T-helper 9 cell (primary cell): ENCODE measurements at places on chromosomes 16 and 17.

GRCh38 chr17:52938623-52939230 is 780.2 kb upstream of the CA10 start:
- DNase-seq: no peak

DNA sequence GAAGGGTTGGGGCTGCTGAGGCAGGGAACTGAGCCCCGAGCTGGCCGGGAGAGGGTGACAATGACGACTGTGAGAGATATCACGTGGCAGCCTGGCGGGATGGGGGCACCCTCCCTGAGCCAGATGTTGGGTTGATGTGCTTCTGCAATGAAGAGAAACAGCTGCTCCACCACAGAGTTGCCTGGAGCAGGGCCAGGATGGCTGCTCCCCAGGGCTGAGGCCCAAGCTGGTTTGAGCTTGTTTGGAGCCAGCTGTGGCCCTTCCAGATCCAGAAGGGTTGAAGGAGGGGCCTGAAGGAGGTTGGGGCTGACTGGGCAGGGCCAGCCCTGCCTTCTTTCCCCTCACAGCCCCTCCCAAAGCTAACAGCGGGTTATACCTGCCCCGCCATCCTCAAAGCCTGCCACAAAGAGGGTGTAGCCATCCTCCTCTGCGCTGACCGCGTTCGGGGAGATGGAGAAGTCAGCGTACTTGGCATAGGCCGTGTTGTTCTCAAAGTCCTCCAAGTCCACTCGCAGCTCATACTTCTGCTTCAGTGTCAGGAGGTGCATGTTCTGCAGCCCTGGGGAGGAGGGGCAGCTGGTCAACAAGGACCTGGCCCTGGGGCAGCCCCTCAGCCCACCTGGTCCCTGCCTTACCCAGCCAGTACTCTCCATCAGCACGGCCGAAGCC is 2.1 kb downstream of the MFAP4 start:
- DNase-seq: no peak

DNA sequence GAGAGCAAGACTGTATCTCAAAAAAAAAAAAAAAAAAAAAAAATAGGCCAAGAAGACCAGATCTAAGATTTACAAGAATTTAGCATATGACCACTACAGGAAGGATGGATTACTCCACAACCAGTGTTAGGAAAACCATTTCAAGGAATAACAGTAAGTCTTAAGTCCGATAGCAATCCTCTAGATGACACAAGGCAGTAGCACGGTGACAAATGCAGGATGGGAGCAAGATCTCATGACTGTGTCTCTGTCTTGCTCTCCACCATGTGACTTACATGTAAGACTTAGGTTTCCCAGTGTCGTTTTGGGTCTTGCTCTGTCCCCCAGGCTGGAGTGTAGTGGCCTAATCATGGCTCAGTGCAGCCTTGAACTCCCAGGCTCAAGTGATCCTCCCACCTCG is 27.8 kb downstream of the C16orf96 start:
- DNase-seq: no peak

DNA sequence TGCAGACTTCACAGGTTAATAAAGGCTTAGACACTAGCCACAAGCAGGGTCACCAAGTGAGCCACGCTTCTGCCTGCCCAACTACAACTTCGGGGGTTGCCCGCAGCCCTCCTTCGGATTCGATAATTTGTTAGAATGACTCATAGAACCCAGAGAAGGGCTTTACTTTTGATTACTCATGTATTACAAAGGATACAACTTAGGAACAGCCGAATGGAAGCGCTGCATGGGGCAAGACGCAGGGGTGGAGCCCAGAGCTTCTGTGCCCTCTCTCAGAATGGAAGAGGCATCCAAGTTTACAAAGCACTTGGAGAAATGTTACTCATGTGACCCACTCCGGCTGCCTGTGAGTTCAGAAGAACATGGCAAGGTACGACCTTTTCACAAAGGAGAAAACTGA is 7.5 kb upstream of the CDH5 start:
- no peak for DNase-seq

- no peak for DNase-seq
These were observed 24.8 kb downstream of the RANBP10 start for GRCh38 chr16:67781565-67781921.

DNA sequence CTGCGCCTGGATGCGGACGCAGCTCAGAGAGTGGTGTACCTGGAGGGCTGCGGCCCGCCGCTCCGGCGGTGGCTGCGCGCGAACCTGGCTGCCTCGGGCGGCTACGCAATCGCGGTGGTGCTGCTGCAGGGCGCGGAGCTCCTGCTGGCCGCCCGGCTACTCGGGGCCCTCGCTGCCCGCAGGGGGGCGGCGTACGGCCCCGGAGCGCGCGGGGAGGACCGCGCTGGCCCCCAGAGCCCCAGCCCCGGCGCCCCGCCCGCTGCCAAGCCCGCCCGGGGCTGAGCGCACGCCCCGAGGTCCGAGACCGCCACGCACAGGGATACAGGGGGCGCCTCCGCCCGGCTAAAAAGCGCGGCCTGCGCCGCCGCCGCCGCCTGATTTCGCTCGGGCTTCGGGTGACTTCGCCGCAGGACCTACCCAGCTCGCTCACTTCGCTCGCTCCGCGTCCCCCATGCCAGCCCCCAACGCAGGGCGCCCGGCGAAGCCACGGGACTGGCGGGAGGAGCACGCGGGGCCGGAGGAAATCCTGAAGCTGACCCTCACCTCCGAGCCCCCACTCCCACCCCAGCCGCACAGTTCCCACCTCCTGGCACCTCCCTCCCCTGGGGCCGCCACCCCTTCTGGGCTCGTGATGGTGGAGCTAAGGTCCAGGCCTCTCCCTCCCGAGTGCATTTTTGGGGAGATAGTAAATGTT is 8.2 kb downstream of the PDE6G start:
- DNase-seq: no peak

- DNase-seq: no peak
These were observed 42.4 kb downstream of the C16orf95 start for GRCh38 chr16:87274794-87275193.

- no peak for DNase-seq
These were observed 14.7 kb downstream of the PMM2 start for GRCh38 chr16:8812162-8812843.

GRCh38 chr17:77208856-77209255 is 68.1 kb downstream of the SEC14L1 start:
- no peak for DNase-seq

DNA sequence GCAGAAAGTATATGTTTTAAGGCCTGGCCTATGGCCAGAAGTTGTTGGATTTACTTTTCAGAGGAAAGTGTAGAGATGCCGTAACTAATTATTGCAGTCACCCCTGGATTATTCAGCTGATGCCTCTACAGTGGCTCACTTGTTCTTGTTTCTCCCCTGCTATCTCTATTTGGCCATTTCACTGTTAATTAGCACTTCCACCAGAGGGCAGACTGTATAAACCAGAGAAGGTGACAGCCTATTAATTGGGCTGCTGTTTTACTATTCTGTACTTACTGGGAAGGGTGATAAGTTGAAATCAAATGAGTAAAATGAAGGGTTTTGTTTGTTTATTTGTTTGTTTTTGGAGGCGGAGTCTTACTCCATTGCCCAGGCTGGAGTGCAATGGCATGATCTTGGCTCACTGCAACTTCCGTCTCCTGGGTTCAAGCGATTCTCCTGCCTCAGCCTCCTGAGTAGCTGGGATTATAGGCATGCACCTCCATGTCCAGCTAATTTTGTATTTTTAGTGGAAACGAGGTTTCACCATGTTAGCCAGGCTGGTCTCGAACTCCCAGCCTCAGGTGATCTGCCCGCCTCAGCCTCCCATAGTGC is 66.0 kb downstream of the CDK12 start:
- DNase-seq: no peak

GRCh38 chr17:34883106-34884000 is 77.9 kb downstream of the CCT6B start:
- DNase-seq: no peak

- no peak for DNase-seq
These were observed 10.0 kb upstream of the KATNB1 start for GRCh38 chr16:57725554-57725953.

- DNase-seq: no peak
These were observed 4.8 kb upstream of the MAPT start for GRCh38 chr17:45889579-45889978.

DNA sequence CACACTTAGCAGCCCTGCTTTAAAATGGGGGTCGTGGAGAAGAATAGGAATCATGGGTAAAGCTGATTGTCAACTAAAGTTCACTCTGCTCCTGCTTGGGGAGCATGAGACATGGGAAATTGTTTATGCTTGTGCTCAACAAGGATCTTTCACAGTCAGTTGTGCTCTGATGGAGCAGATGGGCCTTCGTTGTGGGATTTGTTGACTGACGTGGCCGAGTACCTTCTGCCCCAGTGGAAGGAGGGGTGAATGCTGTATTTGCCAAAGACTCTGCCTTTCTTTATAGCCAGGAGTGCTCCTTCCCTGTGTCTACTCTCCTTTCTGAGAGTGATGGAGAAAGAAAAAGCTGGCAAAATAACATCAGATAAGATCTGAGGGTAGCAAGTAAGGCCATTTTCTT is 11.4 kb downstream of the ARSG start:
- no peak for DNase-seq

- no peak for DNase-seq
These were observed 121.8 kb upstream of the MED13 start for GRCh38 chr17:62186841-62187240.

- DNase-seq: no peak
These were observed 893 bp downstream of the HCFC1R1 start for GRCh38 chr16:3022684-3023414.

DNA sequence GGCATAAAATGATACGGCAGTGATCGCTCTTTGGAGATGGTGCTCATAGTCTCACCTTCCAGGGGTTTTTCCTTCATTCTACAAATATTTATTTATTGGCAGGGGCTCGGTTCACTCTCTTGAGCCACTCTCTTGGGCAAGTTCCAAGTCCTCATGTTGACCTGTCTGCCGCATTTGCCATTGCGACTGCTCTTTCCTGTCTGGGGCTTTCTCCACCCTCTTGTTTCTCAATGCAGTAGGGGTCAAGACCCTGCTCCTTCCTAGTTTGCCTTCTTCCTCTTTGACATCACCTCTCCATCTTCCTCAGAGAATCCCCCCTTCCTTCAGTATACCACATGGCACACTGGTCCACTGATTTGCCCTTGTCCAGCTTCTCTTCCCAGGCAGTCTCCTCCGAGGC is 21.9 kb upstream of the LRRC75A start:
- no peak for DNase-seq

DNA sequence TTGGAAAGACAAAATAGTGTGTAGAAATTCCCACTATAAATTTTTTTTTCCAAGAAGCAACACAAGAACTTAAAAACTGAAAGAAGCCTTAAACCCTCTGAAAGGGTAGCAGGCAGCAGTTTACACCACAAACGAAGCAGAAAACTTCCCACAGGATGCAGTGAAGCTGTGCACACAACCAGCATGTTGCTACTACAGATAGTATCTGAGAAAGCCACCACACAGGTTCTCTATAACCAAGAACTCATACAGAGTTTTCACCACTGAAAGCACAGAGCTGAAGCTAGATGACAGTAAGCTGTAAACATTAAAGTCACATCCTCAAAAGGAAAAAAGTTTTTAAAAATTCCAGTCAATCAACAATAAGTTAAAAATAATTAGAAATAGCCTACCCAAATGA is 333.6 kb upstream of the MON1B start:
- DNase-seq: no peak

DNA sequence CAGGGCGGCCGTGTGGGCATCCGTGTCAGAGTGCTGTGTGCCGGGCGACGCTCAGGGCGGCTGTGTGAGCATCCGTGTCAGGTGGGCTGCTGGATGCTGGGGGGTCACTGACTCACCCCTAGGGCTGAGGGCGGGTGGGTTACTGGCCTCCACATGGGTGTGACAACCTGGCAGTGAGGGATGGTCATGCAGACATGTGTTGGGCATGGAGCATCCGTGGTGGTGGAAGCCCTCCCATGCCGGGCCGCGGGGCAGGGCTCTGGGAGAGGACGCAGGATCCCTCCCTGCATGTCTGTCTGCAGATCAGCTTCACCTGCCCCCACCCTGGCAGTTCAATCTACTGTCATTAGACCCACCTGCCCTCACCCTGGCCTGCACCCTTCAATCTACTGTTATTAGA is 56.3 kb downstream of the METRNL start:
- DNase-seq: no peak

DNA sequence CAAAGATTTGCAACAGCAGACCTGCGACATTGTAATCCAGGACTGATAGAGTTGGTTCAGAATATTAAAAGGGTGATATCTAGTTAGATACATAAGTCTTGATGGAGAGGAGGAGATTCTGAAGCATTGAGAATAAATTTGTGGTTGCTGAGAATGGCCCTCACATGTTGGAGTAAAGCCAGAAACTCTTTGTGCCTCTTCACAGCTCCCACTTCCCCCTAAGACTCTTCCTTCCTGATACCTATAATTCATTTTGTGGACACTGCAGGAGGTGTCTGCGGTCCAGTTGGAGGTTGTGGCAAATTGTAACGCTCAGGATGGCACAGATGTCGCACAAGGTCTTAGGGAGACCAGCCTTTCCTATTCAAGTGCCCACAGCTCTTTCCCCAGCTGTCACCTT is 17.5 kb downstream of the WWOX start:
- DNase-seq: no peak
